Liver (tissue), 10 donors: ENCODE measurements at places on chromosomes 2 and 18. TPM values are rescaled to one million over a fixed set of nuclear protein-coding genes. Genes with fewer than 3 reads are reported as not detected.

The HJURP gene
- total RNA-seq, result 32.9 TPM

The ANKRD62 gene
- total RNA-seq, result not detected

The GKN2 gene
- not detected for total RNA-seq

The INHBB gene
- 0.51 TPM for total RNA-seq

The HNMT gene
- total RNA-seq, result 103 TPM

DNA sequence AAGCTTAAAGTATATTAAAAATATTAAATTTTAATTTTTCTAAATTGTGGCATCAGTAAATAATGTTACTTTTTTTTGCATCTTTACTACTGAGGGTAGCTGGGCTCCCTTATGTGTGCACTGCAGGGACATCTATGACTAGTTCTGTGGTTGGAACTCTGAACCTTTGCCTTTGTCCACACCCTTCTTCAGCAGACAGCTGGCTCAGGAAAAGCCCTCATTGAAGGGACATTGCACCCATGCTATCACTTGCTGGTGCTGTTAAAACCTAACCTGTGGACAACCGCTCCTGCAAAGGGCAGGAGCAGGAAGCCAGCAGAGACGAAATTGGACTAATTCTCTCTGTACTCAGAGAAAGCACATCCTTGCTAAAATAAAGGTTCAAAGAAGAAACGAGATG, 30.1 kb downstream of the MOCOS start:
- H3K4me3 ChIP-seq, result no peak overlapping the region
- H3K27ac ChIP-seq, result no peak overlapping the region
- H3K4me1 ChIP-seq, result no peaks in the 10 kb centered on the region
- peaks cover 25% of the 10 kb centered on the region for H3K36me3 ChIP-seq
- H3K27me3 ChIP-seq, result no peaks in the 10 kb centered on the region

GRCh38 chr2:588074-588645, 89.0 kb downstream of the TMEM18 start:
- H3K4me3 ChIP-seq, result no peak overlapping the region
- no peaks in the 10 kb centered on the region for H3K36me3 ChIP-seq
- DNase-seq, result peak; percentile 20
- H3K27me3 ChIP-seq, result peaks cover 9% of the 10 kb centered on the region

DNA sequence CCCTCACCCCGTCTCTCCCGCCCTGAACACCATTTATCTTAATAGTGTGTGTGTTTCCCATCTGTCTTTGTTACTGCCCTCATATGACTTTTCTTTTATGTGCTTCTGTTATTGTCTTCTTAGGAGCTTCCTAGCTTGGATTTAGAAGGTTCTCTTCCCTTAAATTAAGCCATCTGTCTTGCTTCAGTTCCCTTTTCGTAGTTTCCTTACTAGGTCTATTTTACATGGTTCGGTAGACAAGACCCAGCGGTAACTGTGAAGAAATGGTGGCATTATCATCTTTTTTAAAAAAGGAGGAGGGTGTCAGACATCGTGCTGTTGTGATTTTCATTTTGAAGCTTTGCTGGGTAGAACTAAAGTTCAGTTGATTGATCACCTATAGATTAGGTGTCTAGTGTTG, 10.3 kb downstream of the NCK2 start:
- no peak for DNase-seq
- H3K4me1 ChIP-seq, result peaks cover 1% of the 10 kb centered on the region
- no peak overlapping the region for H3K27ac ChIP-seq
- no peaks in the 10 kb centered on the region for H3K36me3 ChIP-seq

DNA sequence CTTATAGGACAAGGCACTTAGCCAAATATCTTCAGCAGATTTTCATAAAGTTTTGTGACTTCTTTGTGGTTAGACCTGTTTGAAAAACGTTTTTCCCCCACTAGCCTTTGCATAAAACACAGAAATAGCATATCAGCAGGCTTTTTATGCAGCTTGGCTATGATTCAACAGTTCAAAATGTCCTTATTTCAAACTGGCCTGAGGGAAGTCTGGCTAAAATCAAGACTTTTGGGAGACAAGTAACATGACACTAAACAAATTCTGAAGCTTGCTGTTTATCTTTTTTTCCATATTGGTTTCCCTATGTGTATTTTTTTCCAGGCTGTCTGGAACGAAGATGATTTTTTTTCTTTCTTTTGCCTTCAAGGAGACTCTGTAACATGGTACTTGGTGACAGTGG, 95.1 kb upstream of the L3MBTL4 start:
- no peaks in the 10 kb centered on the region for H3K4me1 ChIP-seq
- no peak overlapping the region for H3K27ac ChIP-seq
- no peaks in the 10 kb centered on the region for H3K36me3 ChIP-seq
- H3K4me3 ChIP-seq, result no peak overlapping the region
- DNase-seq, result no peak

DNA sequence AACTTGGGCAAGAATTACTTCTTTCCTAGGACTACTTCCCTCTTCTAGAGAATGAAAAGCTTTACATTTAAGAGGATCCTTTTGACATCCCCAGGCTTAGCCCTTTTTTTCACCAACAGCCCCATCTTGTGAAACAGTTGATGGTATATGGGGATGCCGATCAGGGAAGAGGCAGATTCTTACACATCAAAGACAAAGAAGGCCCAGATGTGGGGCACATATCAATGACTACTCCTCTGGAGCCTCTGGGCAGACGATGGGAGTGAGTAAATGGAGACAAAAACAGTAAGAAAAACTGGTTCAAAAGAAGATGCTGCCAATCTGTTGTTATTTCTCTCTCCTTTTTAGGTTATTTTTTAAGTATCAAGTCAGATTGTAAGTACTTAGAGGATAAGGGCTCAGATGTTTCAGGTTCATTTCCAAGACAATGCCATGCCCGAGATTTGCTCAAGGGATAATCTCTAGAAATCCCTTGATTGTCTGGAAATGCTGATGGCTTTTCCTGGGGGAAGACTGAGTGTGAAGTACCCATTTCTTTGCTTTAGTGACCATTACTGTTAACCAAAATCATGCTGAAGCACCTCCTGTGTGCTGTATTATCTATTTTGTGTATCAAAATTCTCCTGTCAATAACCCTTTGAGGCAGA, 117.5 kb downstream of the EPHA4 start:
- no peaks in the 10 kb centered on the region for H3K36me3 ChIP-seq
- H3K27ac ChIP-seq, result no peak overlapping the region
- H3K4me1 ChIP-seq, result no peaks in the 10 kb centered on the region
- H3K4me3 ChIP-seq, result no peak overlapping the region

DNA sequence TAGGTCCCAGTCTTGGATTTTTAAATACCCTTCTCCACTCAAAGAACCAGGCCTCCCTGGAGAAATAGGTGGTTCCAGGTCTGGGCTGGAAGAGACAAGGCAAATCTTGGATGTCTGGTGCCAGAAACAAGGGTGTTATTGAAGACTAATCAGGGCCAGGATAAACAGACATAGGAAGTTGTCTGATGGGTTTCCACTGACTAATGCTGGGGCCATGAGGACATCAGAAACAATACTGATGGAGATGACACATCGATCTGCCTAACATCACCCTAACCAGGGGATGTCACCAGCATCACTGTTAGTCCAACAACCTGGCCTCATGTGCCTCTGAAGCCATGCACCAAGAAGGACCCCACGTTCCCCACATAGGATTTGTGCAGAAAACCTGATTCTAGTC, 42.5 kb upstream of the GLI2 start:
- no peak overlapping the region for H3K27ac ChIP-seq
- H3K4me3 ChIP-seq, result no peak overlapping the region
- H3K36me3 ChIP-seq, result no peaks in the 10 kb centered on the region
- H3K4me1 ChIP-seq, result no peaks in the 10 kb centered on the region

DNA sequence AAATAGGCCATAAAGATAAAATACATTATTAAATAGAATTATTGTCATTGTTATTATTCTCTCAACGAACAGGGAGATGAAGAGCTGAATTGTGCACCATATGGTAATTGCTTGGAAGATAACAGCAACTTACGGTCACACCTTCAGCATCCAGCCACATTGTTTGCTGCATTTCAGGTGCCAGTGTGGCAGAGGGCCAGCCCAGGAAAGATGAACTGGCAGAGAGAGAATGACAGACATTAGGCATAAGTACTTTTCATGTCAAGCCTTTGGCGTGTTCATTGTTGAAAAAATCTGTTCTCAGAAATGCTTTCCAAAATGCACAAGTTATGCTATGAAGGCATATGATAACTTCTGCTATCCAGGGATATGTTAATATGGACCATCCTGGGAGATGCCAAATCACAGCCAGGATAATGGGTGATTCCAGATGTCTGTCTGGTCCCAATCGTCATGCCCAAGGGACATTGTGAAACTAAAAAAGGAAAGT, 748.6 kb upstream of the PIK3C3 start:
- H3K4me1 ChIP-seq, result no peaks in the 10 kb centered on the region
- H3K36me3 ChIP-seq, result no peaks in the 10 kb centered on the region
- no peak overlapping the region for H3K27ac ChIP-seq
- no peak overlapping the region for H3K4me3 ChIP-seq
- H3K27me3 ChIP-seq, result no peaks in the 10 kb centered on the region

DNA sequence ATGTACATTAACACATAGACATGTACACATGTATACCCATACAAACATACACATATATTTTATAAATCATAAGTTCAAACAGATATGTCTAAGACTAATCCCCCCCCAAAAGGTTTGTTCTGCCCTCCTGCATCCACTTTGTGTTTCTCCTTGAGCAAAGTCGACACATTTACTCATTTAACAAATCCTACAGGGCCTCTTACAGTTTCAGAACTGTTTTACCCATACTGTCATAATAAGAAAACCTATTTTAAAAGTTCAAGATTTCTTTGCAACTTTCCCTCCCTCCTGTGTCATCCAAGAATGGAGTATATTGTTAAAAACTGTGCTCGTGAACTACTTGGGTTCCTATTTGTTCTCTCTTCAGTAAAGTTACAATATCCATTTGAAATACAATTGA, 166.7 kb downstream of the L3MBTL4 start:
- H3K36me3 ChIP-seq, result no peaks in the 10 kb centered on the region
- no peak overlapping the region for H3K4me3 ChIP-seq
- H3K27ac ChIP-seq, result no peak overlapping the region
- H3K27me3 ChIP-seq, result no peaks in the 10 kb centered on the region

- no peaks in the 10 kb centered on the region for H3K4me1 ChIP-seq
- H3K4me3 ChIP-seq, result no peak overlapping the region
- no peak for DNase-seq
- no peaks in the 10 kb centered on the region for H3K27me3 ChIP-seq
- no peaks in the 10 kb centered on the region for H3K36me3 ChIP-seq
- H3K27ac ChIP-seq, result no peak overlapping the region
Measured at GRCh38 chr2:47690132-47690531, 92.8 kb upstream of the MSH6 start.
